ENCODE measurements at places on chromosomes 3 and 15.

DNA sequence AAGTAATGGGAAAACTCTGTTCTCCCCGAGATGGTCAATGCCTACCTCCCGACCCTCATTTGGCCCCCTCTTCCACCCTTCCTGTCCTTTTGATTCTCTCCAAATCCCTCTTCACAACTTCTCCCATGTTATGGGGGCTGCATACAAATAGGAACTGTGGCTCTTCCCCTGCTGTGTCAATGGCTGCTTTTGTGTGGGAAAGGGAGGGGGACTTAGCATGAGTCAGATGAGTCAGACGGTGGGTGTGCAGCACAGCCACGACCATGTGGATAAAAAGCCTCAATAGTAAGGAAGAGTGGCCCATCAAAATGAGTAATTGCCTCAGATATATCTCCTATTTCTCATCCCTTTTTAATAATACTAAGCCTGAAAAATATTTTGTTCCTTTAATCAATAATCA is 31.9 kb downstream of the SPATA16 start:
- DNase-seq = no peak

DNA sequence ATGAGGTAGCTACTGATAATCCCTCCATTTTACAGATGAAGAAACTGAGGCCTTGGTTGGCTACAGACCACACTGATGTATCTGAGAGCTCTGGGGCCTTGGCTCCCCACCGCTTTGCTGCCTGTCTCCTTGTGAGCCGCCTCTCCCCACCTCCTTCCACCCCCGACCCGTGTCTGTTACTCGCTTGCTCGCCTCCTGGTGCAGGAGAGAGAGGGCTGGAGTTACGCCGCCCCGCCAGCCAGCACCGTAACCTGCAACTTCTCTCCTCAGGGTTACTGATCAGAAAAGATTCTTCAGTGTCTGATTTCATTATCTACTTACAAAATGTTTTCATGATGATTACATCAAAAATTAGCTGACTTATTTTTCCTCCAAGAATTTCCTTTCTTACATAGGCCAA is 34.1 kb downstream of the TM2D3 start:
- no peak for DNase-seq

GRCh38 chr3:165144271-165144670 is 51.9 kb downstream of the SLITRK3 start:
- no peak for DNase-seq

DNA sequence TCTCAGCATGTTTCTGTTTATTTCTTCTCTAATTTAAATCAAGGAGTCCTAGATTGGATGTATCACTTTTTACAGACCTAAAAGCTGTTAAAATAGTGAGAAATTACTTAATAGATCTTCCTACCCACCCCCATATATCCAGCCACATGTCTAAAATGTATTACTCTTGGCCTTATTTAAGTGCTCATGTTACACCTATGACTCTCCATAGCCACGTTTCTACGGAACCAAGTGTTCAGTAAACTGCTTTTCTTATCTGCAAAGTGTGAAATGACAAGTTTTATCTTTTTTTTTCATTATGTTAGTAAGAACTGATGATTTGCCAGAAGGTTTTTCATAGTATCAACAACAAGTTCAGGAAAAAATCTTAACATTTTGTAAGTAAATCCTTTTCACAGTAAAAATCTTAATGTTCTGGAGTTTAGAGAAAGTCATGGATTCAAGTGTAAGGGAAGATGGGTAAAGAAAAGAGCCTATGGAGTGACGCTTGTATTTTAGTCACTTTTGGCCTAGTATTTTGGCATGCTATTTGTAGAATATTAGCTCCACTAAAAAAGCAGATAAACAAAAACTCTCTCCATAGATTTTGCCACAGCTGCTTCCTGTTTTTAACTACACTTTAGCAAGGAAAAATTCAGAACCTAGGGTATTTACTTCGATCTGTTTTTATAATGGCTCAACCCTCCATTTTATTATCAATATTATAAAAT is 41.2 kb upstream of the IGSF10 start:
- no peak for DNase-seq

DNA sequence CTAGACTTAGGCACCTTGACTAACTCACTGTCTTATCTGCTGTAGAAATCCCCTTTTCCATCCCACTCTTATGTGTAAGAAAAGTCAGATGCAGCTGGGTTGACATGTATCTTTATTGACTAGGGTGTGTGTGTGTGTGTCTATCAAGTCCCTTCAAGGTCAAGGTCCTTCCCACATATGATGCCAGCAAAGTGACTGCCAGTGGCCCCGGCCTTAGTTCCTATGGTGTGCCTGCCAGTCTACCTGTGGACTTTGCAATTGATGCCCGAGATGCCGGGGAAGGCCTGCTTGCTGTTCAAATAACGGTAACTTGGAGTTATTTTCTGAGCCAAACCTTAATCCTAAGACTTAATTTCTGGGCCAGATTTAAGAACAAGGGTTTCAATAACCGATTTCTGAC is 76.3 kb downstream of the DNASE1L3 start:
- no peak for DNase-seq

DNA sequence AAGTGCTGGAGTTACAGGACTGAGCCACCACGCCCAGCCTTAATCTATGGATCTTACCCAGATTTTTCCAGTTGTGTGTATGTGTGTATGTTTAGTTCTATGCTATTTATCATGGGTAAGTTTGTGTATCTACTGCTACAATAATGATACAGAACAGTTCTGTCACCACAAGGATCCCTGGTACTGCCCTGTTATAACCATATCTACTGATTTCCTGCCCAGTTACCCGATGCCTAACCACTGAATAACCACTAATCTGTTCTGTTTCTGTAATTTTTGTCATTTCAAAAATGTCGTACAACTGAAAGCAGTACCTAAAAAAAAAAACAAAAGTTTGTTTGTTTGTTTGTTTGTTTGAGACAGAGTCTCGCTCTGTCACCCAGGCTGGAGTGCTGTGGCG is 123.7 kb upstream of the RAP2B start:
- no peak for DNase-seq
